Activated B cell treated with CpG ODN at 0.5 μM for 24 hours (primary cell): ENCODE measurements at places on chromosomes 2 and 18. TPM values are rescaled to one million over a fixed set of nuclear protein-coding genes. Genes with fewer than 3 reads are reported as not detected.

- DNase-seq, result no peak
Observed at GRCh38 chr2:237066396-237066795, 19.3 kb upstream of the COPS8 start.

- no peak for DNase-seq
Observed at GRCh38 chr2:238290715-238291549, 2.5 kb upstream of the PER2 start.

DNA sequence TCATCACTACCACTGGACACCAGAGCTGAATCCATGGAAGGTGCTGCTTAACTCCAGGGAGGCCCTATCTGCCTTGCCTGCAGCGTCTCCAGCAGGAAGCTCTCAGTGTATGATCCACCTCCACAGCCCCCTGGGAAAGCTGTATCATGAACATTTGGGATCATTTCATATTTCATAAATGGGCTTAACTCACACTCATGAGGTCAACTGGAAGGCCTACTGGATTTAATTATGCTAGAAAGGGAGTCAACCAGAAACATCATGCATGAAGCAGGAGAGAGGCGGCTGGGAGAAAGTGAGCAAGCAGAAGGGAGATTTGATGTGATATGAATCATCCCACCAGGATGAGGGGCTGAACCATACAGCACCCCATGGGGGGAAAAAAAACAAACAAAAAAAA is 537.7 kb downstream of the TNS1 start:
- no peak for DNase-seq

The KCNE4 gene
- total RNA-seq, result not detected in 2 replicates

The MAP3K19 gene
- total RNA-seq, result not detected in 2 replicates

The ZNF514 gene
- 19.0 and 24.7 TPM in 2 replicates for total RNA-seq

The CDH7 gene
- not detected in 2 replicates for total RNA-seq

The HOXD9 gene
- total RNA-seq, result not detected in 2 replicates

The VSNL1 gene
- not detected in 2 replicates for total RNA-seq

DNA sequence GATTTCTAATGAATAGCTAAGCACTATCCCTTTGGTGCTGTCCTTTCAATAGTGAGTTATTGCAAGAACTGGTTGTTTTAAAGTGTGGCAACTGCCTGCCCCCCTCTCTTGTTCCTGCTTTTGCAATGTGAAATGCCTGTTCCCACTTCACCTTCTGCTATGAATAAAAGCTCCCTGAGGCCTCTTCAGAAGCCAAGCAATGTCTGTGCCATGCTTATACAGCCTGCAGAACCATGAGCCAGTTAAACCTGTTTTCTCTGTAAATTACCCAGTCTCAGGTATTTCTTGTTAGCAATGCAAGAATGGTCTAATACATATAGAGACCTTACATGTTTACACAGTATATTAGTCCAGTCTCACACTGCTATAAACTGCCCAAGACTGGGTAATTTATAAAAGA is 15.0 kb upstream of the METTL21A start:
- DNase-seq, result no peak

DNA sequence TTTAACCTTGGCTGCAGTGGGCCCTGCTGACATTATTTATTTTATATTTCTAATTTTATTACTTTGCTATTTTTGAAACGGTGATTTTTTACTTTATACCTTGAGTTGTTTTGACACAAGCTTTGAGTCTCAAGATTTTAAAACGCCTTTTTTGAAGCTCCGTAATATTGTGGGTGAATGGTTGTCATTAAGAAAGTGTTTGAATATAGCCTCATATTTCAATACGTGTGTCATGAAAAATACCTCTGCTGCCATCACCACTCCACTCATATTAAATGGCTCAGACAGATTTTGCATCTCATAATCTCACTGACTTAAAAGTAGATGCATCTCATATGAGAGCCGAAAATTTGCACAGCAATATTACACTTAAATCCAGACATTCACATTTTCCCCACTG is 106.6 kb downstream of the CTNNA2 start:
- DNase-seq, result no peak

- DNase-seq, result no peak
Observed at GRCh38 chr18:49447810-49448745, 12.4 kb downstream of the DYM start.

DNA sequence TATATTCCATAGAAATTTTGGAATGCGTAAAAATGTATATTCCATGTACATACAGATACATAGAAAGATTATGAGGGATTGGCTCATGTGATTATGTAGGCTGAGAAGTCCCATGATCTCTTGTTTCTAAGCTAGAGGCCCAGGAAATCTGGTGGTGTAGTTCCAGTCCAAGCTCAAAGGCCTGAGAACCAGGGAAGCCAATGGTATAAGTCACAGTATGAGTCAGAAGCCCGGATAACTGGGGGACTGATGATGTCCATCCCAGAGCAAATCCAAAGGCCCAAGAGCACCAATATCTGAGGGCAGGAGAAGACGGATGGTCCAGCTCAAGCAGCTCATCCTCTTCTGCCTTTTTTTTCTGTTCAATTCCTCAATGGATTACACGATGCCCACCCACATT is 385.0 kb upstream of the KLHL29 start:
- no peak for DNase-seq

- no peak for DNase-seq
Observed at GRCh38 chr2:96512341-96512740, 7.2 kb upstream of the NEURL3 start.

GRCh38 chr2:102841107-102841840 is 79.4 kb downstream of the TMEM182 start:
- no peak for DNase-seq

DNA sequence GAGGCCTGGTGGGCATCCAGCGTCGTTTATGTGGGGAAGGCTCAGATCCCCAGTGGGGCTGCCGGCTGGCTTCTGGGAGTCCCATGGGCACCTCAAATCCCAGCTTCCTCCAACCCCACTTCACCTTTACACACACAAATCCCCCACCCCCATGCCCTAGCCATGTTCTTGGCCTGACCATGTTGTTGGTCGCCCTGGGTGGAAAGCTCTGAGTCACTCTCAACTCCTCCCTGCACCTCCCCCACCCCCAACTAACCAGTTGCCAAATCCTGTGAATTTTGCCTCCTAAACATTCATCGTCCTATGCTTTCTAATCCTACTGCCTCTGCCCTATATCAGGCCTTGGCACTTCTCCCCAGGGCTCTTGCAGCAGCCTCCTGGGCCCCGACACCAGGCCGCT is 6.4 kb downstream of the TNS1 start:
- no peak for DNase-seq

- DNase-seq, result no peak
Observed at GRCh38 chr18:58341916-58342315, 287.0 kb downstream of the ALPK2 start.
